ENCODE measurements at places on chromosomes 7 and 10. TPM values are rescaled to one million over a fixed set of nuclear protein-coding genes. Genes with fewer than 3 reads are reported as not detected.

GRCh38 chr7:91233212-91233611 lies 31.0 kb upstream of the FZD1 start:
- H3K4me1 ChIP-seq = no peaks in the 10 kb centered on the region
- no peaks in the 10 kb centered on the region for H3K27me3 ChIP-seq
- H3K36me3 ChIP-seq = no peaks in the 10 kb centered on the region
- no peak for DNase-seq

DNA sequence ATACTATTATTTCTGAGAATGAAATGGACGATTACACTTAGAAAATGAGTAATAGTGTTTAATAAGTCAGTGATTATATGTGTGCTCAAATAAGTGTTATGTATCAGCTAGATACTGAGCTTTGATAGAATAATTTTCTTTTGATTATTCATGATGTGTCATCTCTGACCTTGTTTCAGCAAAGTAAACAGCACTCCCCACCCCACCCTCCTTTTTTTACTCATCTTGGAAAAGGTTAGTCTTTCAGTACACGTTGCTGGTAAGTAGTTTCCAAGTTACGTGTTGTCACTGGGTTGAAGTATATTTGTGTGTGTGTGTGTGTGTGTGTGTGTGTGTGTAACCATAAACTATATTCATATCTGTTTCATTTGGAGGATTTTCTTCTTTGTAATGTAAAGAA lies 84.1 kb downstream of the GNAI1 start:
- no peaks in the 10 kb centered on the region for H3K27me3 ChIP-seq
- H3K4me1 ChIP-seq = no peaks in the 10 kb centered on the region
- no peaks in the 10 kb centered on the region for H3K36me3 ChIP-seq
- H3K4me3 ChIP-seq = no peak overlapping the region

GJC3 gene
- not detected for total RNA-seq

GRCh38 chr10:66586897-66587679 lies 338.7 kb upstream of the LRRTM3 start:
- no peak overlapping the region for H3K27ac ChIP-seq
- no peaks in the 10 kb centered on the region for H3K27me3 ChIP-seq
- no peaks in the 10 kb centered on the region for H3K4me1 ChIP-seq
- no peak for DNase-seq
- no peaks in the 10 kb centered on the region for H3K36me3 ChIP-seq
- H3K4me3 ChIP-seq = no peak overlapping the region

DNA sequence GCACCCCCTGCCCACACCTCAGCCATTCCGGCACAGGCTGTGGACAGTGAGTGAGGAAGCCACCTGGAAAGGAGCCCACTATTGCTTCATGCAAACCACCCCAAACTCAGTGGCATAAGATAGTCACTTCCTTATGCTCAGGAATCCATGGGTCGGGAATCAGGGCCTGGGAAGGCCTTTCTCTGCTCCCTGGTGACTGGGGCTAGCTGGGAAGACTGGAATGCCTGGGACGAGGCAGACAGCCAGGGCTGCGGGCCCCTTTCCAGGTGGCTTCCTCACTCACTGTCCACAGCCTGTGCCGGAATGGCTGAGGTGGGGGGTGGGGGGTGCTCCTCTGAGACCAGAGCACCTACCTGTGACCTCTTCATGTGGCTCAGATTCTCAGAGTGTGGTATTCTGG lies 74.1 kb upstream of the GRB10 start:
- H3K27ac ChIP-seq = no peak overlapping the region
- H3K27me3 ChIP-seq = no peaks in the 10 kb centered on the region
- DNase-seq = no peak
- no peaks in the 10 kb centered on the region for H3K36me3 ChIP-seq

DBF4 gene
- total RNA-seq = 4.3 TPM

SHTN1 gene
- 37.1 TPM for total RNA-seq

DNA sequence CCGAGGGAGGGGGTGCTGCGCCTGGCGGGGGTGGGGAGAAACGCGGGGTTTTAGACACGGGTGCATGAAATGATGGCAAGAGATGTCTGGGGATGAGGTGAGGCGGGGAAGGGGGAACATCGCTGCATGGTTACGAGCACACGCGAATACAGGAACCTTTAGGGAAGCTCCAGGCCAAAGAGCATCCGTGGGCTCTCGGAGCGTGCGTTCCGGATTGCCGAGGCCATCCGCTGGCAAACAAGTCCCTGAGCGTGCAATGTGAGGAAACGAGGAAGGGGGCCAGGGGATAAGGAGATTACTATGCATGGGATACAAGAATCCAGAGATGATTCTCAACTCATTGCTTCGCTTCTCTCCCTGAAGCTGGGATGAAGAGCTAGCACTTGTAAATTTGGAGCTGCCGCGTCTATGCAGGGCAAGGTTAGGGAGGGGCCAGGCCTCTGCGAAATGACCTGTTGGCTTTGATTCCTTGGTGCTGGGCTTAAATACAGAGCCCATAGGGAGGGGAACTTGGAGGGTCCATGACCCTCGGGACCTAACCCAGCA lies 520 bp upstream of the WNT2 start:
- H3K4me3 ChIP-seq = no peak overlapping the region
- H3K27me3 ChIP-seq = no peaks in the 10 kb centered on the region
- no peaks in the 10 kb centered on the region for H3K36me3 ChIP-seq

DNA sequence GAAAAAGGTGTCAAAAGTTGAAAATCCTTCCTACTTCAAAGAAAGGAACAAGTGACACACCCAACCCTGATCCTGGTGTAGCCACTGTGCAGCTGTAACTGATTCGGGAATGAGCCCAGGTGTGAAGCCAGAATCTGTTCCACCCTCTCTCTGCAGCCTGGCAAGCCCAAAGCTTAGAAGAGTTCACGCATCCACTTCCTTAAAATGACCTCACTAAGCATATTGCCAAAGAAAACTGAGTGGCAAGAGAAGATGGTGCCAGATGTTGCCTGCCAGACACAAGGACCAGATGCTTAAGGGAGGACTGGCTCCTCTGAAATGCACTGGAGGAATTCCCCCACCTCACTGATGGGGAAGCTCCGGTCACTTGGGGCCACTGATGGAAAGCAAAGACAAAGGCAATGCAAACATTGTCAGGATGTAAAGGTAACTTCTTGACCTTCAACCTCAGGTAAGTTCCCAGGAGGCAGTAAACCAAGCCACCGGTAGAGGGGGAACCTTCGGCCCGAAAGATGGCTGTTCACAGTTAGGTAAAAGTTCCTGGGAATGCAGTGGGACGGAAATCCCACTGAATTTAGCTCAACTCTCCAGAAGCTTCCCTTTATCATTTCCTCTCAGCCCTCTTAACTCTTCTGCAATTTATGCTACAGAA lies 554.9 kb downstream of the KCNMA1 start:
- H3K4me3 ChIP-seq = no peak overlapping the region
- H3K4me1 ChIP-seq = no peaks in the 10 kb centered on the region
- no peak overlapping the region for H3K27ac ChIP-seq
- no peaks in the 10 kb centered on the region for H3K27me3 ChIP-seq

- H3K4me1 ChIP-seq = peaks cover 20% of the 10 kb centered on the region
- no peaks in the 10 kb centered on the region for H3K27me3 ChIP-seq
- H3K36me3 ChIP-seq = no peaks in the 10 kb centered on the region
- no peak for DNase-seq
- H3K4me3 ChIP-seq = no peak overlapping the region
These were observed 35.8 kb downstream of the VCL start for GRCh38 chr10:74033702-74034101.

OR13A1 gene
- total RNA-seq = not detected

GRCh38 chr10:48648172-48648942 lies 36.3 kb upstream of the WDFY4 start:
- no peaks in the 10 kb centered on the region for H3K36me3 ChIP-seq
- H3K27me3 ChIP-seq = no peaks in the 10 kb centered on the region
- H3K27ac ChIP-seq = no peak overlapping the region
- H3K4me3 ChIP-seq = no peak overlapping the region
- no peaks in the 10 kb centered on the region for H3K4me1 ChIP-seq

GRCh38 chr10:13227031-13227430 lies 7.1 kb downstream of the UCMA start:
- H3K36me3 ChIP-seq = no peaks in the 10 kb centered on the region
- no peak overlapping the region for H3K4me3 ChIP-seq
- H3K27me3 ChIP-seq = no peaks in the 10 kb centered on the region
- no peak for DNase-seq
- no peak overlapping the region for H3K27ac ChIP-seq

DNA sequence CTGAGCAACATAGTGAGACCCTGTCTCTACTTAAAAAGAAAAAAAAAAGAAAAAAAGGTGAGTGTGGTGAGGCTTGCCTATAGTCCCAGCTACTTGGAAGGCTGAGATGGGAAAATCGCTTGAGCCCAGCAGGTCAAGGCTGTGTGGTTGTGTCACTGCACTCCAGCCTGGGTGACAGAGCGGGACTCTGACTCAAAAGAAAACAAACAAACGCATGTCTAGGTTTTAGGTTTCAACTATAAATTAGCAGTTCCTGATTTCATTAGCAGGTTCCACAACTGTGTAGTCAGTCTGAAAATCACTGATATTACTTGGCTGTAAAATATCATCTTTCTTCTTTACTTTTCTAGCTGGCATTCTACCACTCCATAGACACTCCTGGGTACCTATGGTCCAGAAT lies 155.7 kb upstream of the HGF start:
- DNase-seq = no peak
- no peaks in the 10 kb centered on the region for H3K4me1 ChIP-seq
- no peak overlapping the region for H3K27ac ChIP-seq
- H3K27me3 ChIP-seq = no peaks in the 10 kb centered on the region

FAM241B gene
- 0.66 TPM for total RNA-seq

GRCh38 chr10:18221123-18221522 lies 80.9 kb downstream of the CACNB2 start:
- H3K4me1 ChIP-seq = peaks cover 38% of the 10 kb centered on the region
- H3K27me3 ChIP-seq = no peaks in the 10 kb centered on the region
- H3K36me3 ChIP-seq = no peaks in the 10 kb centered on the region
- H3K27ac ChIP-seq = no peak overlapping the region
- DNase-seq = no peak

MYOF gene
- total RNA-seq = 21.1 TPM

DNA sequence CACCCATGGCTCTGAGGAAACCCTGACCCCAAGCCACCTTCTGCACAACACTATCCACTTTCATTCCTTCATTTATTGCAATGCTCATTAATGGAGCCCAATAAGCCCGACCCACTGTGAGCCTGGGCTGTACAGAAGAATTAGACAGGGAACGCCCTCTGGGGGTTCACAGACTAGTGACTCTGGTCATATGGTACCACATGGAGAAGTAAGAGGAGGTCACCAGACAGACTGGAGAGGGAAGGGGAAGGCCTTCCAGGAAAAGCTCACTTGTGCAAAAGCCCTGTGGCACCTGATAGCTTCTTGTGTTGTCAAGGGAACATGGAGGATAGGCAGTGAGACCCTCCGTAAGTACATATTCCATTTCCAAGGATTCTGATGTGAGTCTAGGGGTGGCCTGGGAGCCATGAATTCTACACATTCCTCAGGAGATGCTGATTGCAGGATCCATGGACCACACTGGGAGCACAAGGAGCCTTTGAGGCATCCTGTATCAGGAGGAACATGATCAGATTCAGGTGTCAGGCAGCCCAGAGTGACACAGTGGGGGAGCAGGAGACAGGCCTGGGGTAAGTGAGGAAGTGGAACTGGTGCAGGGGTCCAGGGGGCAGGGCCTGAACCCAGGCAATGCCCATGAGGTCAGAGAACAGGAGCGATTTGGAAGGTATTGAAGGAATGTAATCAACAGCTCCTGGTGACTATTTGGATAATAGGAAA lies 19.9 kb downstream of the TMEM72 start:
- no peak overlapping the region for H3K4me3 ChIP-seq
- H3K27ac ChIP-seq = no peak overlapping the region
- DNase-seq = no peak
- H3K4me1 ChIP-seq = peaks cover 53% of the 10 kb centered on the region
- H3K36me3 ChIP-seq = no peaks in the 10 kb centered on the region
- H3K27me3 ChIP-seq = no peaks in the 10 kb centered on the region

DNA sequence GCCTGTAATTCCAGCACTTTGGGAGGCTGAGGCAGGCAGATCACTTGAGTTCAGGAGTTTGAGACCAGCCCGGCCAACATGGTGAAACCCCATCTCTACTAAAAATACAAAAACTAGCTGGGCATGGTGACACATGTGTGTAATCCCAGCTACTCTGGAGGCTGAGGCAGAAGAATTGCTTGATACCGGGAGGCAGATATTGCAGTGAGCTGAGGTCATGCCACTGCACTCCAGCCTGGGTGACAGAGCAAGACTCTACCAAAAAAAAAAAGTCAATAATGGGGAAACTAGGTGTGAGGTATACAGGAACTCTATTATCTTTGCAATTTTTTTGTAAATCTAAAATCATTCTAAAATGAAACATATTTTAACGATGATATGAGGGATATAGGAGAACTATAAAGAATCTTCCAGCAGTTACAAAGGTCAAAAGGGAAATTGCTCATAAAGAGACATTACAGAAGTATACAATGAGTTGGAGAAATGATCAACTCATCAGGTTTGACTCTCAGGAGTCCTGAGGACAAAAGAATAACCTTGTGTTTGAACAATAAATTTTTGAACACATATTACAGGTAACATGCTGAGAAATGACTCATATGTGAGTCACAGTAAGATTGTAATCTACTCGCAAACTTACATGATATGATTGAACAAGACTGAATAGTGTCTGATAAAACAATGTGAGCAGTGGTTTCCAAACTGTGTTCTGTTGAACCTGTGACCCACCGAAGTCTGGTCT lies 272.6 kb downstream of the FGFR2 start:
- no peak for DNase-seq
- no peaks in the 10 kb centered on the region for H3K4me1 ChIP-seq
- H3K27me3 ChIP-seq = no peaks in the 10 kb centered on the region
- no peaks in the 10 kb centered on the region for H3K36me3 ChIP-seq

LRRC17 gene
- total RNA-seq = 2.0 TPM

DNA sequence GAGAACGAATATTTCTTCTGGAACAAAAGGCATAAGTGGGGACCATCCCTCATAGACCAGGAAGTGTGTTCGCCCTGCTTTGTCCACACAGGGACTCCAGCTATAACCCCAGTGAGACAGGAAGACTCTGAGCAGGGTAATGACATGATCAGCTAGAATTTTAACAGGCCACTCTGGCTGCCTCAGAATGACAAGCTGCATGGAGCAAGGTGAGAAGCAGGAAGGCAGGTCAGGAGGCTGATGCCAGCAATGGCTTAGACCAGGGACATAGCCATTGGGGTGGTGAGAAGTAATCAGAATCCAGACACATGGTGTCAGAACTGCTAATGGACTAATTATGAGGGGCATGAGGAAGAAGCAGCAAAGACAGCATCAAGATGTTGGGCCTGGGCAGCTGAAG lies 264.6 kb downstream of the GRID1 start:
- no peak overlapping the region for H3K27ac ChIP-seq
- H3K4me3 ChIP-seq = no peak overlapping the region
- no peaks in the 10 kb centered on the region for H3K27me3 ChIP-seq
- H3K36me3 ChIP-seq = no peaks in the 10 kb centered on the region

LBX1 gene
- total RNA-seq = not detected

SLC39A12 gene
- total RNA-seq = not detected

DNA sequence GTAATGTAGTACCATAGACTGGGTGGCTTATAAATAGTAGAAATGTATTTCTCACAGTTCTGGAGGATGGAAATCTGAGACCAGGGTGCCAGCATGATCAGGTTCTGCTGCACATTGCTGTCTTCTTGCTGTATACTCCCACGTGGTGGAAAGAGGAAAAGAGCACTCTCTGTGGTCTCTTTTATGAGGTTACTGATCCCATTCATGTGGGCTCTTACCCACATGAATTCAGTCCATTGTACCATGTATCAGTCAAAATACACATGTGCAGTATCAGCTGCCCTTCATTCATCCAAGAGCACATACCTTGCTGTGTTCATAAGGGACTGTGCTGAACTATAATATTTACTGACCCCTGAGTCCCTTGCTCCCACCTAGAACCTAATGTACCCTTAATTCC lies 17.1 kb downstream of the PNLIPRP2 start:
- no peak overlapping the region for H3K4me3 ChIP-seq
- peaks cover 69% of the 10 kb centered on the region for H3K4me1 ChIP-seq
- no peak overlapping the region for H3K27ac ChIP-seq
- DNase-seq = no peak
- peaks cover 3% of the 10 kb centered on the region for H3K36me3 ChIP-seq
